Activated naive CD4-positive, alpha-beta T cell treated with anti-CD3 and anti-CD28 coated beads for 36 hours (primary cell): ENCODE measurements at places on chromosomes 3 and 15. TPM values are rescaled to one million over a fixed set of nuclear protein-coding genes. Genes with fewer than 3 reads are reported as not detected.

- no peak overlapping the region for H3K27ac ChIP-seq
- no peak for DNase-seq
- H3K27me3 ChIP-seq: no peaks in the 10 kb centered on the region
- H3K36me3 ChIP-seq: no peaks in the 10 kb centered on the region
- no peak overlapping the region for H3K4me3 ChIP-seq
- peaks cover 4% of the 10 kb centered on the region for H3K4me1 ChIP-seq
Observed at GRCh38 chr3:151976211-151977050, 103.0 kb downstream of the SUCNR1 start.

- no peak overlapping the region for H3K4me3 ChIP-seq
- no peak overlapping the region for H3K27ac ChIP-seq
- no peaks in the 10 kb centered on the region for H3K36me3 ChIP-seq
- no peak for DNase-seq
Observed at GRCh38 chr3:40116478-40117177, 192.9 kb upstream of the EIF1B start.

- peaks cover 47% of the 10 kb centered on the region for H3K36me3 ChIP-seq
- peaks cover 3% of the 10 kb centered on the region for H3K4me1 ChIP-seq
- no peak overlapping the region for H3K27ac ChIP-seq
Observed at GRCh38 chr3:126026761-126027160, 57.2 kb downstream of the SLC41A3 start.

MFN1 gene
- 23.1 TPM for total RNA-seq

DNA sequence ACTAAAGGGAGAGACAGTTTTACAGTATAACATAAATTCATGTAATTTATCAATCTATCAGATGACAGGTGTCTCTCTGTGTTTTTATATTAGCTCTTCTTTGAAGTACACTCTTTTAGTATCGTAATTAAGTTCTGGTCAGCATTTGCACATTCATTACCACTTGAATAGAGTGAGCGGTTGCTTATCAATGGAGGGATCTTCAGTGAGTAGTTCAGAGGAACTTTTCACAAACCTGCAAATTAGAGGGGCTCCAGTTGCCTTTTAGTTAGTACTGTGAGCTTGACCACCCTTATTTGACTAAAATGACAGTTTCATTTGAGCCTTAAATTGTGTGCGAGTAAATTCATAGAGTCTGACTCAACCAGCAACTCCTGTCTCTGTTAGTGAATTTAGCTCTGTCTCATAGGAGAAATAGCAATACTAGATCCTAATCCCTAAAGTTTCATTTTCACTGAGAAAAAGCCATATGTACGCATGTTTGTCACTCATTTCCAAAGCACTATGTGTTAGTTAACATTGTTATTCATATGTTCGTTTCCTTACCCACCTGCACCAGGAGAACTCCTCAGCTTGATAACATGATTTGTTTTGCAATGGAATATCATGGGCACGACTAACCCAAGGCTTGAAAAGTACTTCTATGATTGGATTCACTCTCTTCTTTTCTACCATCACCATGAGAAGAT is 57.5 kb upstream of the ZBED2 start:
- no peaks in the 10 kb centered on the region for H3K27me3 ChIP-seq
- peaks cover 3% of the 10 kb centered on the region for H3K4me1 ChIP-seq
- no peak for DNase-seq
- H3K36me3 ChIP-seq: peaks cover 52% of the 10 kb centered on the region

DNA sequence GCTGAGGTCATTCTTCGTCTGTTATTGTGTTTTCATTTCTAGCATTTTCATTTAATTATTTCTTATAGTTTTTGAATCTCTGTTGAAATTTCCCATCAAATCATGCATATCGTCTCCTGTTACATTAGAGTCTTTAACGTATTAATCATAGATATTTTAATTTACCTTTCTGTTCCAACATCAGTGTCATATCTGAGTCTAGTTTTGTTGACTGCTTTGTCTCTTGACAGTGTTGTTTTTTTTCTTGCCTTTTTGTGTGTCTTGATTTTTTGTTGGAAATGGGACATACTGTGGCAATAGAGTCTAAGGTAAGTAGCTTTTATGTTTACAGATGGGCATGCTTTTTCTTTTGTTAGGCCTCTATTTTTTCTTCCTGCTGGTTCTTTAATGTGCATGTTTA is 286.8 kb upstream of the THRB start:
- H3K27ac ChIP-seq: no peak overlapping the region
- DNase-seq: no peak
- no peak overlapping the region for H3K4me3 ChIP-seq
- H3K4me1 ChIP-seq: no peaks in the 10 kb centered on the region
- H3K27me3 ChIP-seq: no peaks in the 10 kb centered on the region

GRCh38 chr15:83890587-83890986 is 236.7 kb downstream of the ADAMTSL3 start:
- no peak overlapping the region for H3K4me3 ChIP-seq
- no peaks in the 10 kb centered on the region for H3K4me1 ChIP-seq
- no peak overlapping the region for H3K27ac ChIP-seq
- no peaks in the 10 kb centered on the region for H3K36me3 ChIP-seq
- peaks cover 6% of the 10 kb centered on the region for H3K27me3 ChIP-seq
- no peak for DNase-seq

GRCh38 chr3:151394611-151395010 is 10.1 kb upstream of the P2RY12 start:
- no peak overlapping the region for H3K27ac ChIP-seq
- H3K27me3 ChIP-seq: no peaks in the 10 kb centered on the region
- no peaks in the 10 kb centered on the region for H3K36me3 ChIP-seq
- no peak for DNase-seq
- no peaks in the 10 kb centered on the region for H3K4me1 ChIP-seq
